ENCODE measurements at places on chromosomes 6 and 20.

- no peak for DNase-seq
Observed at GRCh38 chr20:63321148-63321831, 28.3 kb downstream of the COL20A1 start.

- no peak for DNase-seq
Observed at GRCh38 chr6:89950879-89951391, 56.7 kb downstream of the GJA10 start.

- no peak for DNase-seq
Observed at GRCh38 chr20:57053793-57054552, 212.5 kb downstream of the BMP7 start.

DNA sequence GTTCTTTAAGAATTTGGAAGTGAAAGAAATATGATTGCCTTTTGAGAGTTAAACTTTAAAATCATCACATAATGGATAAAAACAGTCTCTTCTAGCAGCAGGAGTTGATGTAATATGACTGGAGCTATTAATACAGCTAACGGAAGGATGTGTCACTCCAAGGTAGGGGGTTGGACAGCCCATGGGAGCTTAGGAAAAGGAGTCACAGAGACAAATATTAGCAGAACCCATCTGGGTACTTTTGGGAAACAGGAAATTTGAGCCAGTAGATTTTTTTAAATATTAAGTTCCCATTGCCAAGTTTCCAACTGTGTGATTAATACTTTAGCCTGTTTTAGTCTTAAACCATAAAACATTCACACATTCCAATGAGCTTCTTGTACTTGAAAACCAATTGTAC, 164.7 kb upstream of the RIMS1 start:
- DNase-seq, result no peak

- DNase-seq, result no peak
Observed at GRCh38 chr6:56046576-56046975, 171.2 kb upstream of the BMP5 start.

DNA sequence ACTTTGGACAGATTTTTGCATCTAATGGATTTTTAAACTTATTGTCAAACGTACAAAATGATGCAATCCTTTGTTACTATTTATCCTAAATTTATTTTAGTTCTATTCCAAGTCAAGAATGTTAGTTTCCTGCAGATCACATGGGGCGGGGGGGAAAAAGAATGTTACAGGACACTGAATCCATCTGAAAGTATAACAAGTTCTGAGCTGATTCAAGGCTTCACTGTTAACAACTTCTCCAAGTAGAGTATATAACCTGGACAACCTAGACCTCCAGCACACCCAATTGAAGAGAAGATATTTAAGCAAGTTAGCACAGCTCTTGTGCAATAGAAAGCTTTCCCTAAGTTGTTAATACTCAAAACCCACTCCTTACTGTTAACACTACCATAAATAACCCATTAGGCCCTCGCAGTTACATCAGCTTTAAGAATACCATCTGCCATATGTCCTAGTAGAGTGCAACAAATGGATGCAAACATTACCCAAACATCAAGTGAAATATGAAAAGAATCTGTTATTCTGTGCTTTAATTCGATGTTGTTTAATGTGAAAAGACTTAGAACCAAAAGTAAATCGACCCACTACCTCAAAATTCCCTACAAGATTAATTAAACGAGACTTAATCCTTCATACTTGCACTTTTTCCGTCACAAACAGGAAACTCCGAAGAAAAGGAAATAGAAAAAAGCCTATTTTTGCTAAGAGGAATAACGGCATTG, 1.3 kb downstream of the SEC63 start:
- no peak for DNase-seq

Measured in pons (tissue), 1 donor.